Fibroblast of lung (primary cell): ENCODE measurements at places on chromosomes 12 and 14. TPM values are rescaled to one million over a fixed set of nuclear protein-coding genes. Genes with fewer than 3 reads are reported as not detected.
A peak's percentile ranks its signal among the peaks of the same experiment; 100 is the strongest.

- DNase-seq, result no peak
These were observed 13.5 kb downstream of the BMP4 start for GRCh38 chr14:53942970-53943750.

CAPZA3 gene
- not detected in 2 replicates for total RNA-seq

PPFIA2 gene
- 0.26 and 2.1 TPM in 2 replicates for total RNA-seq

- no peak for DNase-seq
These were observed 13.4 kb downstream of the CCDC77 start for GRCh38 chr12:414859-415258.

OR4K17 gene
- total RNA-seq, result not detected in 2 replicates

C12orf60 gene
- total RNA-seq, result 1.0 and 1.5 TPM in 2 replicates

NID2 gene
- 93.7 and 181 TPM in 2 replicates for total RNA-seq

GRCh38 chr14:93716002-93716745, 72.1 kb downstream of the PRIMA1 start:
- DNase-seq, result no peak

GRCh38 chr12:108333898-108334699, 5.0 kb downstream of the CMKLR1 start:
- peak; percentile 21 for DNase-seq

DNA sequence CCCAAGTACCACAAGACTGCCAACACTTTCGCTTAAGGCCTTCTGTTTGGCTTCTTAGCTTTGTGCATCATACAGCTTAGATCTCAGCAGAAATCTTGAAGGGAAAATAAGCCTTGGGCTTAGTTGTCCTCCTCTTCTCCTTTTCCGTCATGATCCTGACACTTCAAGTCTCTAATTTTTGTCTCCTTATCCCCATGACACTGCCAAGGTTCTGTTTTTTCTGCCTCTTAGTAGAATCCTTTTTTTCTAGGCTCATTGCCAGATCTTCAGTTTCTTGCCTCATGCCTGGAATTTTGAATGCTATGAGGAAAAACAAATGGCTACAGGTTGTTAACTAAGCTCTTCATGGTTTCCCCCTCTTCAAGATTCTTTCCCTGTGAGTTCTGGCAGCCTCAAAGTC, 450.4 kb downstream of the LRFN5 start:
- peak; percentile 32 for DNase-seq

CLEC14A gene
- 2.6 and 5.3 TPM in 2 replicates for total RNA-seq

RASAL1 gene
- not detected in 2 replicates for total RNA-seq

DNA sequence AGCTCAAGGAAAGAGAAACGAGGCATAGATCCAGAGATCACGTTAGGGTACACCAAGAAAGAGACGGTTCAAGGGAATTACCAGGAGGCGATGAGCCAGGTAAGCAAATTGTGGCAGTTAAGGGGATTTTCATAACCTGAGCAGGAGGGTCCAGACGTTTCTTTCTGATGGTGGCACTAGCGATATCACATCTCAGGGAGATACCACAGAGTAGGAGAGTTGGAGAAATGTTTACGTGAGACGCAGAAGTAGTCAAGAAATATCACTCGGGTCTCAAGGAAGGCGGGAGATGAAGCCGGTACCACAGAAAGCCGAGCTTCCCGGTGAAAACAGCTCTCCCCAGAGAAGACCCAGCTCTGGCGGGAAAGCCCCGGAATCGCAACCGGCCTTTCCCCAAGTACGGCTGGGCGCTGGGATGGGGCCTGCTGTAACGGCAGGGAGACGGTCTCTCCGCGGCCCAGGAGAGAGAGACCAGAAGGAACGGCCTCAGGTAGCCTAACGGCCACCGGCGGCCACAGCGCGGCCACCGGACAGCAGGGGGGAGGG, 485 bp downstream of the SENP1 start:
- peak; percentile 5 for DNase-seq

DNA sequence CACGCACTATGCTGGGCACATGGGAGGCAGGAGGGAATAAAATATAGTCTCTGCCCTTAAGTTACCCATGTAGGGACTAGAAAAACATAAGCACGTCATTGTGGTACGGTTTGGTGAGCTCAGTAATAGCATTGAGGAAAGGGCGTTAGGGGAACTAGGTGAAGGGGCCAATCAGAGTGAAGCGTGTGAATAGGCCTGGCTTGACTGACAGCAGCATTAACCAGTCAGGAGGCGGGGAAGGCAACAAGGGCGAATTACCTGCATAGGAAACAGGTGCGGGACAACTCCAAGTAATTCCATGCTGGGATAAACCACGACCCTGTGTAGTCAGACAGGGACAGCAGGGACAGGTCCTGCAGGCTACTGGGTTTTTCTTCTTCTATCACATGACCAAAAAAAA, 107.7 kb downstream of the UNC79 start:
- DNase-seq, result peak; percentile 6

DNA sequence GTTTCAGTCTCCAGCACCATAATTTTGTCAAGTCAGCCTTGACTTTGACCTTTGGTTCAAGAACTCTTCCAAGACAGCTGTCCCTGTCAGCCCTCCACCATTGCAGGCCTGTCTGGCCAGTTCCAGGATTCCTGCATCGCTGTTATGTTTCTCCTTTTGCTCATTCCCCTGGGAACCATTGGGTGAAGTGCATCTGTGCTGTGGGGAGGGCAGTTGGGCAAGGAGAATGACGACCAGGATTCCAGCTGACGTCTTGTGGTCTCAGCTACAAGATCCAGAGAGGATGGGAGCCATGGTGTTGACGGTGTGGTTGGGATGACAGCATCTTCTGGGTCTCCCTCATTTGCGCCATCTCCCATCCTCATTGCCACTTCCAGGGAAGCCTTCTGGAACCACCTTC, 45.9 kb upstream of the SLC24A4 start:
- DNase-seq, result no peak

DNA sequence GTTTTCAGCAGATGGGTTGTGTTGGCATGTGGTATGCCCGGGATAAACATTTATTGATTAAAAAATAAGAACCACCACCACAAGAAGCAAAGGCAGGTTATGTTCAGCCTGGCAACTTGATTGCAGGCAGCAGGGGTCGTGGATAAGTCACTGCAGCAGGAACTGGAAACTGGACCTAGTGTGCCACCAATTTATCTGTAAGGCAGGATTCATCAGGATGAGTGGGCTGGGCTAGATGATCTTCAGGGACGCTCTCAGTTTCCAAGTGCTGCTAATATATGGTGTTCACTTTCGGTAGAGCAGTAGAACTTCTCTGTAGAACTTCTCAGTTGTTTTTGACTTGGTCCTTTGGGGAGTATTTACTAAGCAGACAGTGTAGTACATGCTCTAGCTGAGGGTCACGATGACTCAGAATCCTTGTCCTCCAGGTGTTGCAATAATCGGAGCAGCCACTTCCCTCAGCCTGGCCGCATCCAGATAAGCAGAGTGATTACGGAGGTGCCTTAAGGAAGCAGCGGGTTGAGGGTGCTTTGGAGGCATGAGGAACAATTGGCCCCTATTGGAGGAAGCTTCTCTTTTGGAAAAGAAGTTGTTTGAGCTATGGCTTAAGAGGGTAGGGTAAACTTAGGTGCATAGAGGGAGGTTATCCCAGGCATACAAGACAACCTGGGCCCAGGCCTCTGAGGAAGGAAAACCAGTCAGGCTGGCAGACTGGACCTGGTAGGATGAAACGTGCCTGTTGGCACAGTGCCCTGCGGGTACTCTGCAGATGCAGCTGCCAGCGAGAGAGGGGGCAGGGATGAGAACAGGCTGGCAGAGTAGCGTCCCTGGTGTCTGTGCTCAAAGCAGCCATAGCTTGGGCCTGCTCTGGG, 104.0 kb downstream of the GPR135 start:
- DNase-seq, result peak; percentile 75

MIPOL1 gene
- 8.6 and 9.0 TPM in 2 replicates for total RNA-seq

DNA sequence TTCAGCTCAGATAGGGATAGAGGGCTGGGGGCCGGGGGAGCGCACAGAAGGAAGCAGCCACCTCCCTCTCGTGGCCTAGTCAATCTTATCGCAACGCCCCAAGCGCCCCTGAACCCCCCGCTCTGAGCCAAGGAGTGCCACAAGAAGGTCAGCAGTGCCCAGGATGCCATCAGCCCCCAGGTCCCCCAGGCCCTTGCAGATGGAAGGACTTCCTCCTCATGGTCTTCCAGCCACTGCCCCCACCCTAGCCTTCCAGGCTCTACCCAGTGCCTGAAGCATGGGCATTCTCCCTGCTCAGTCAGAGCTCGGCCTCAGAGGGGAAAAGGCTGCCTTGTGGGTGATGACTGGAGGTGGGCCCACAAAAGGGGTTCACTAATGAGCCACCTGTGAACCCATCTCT, 68.2 kb downstream of the BCL11B start:
- DNase-seq, result no peak

SLC7A8 gene
- 5.1 and 10.2 TPM in 2 replicates for total RNA-seq

ADAM21 gene
- total RNA-seq, result 0.51 and 0.66 TPM in 2 replicates

GRCh38 chr14:61091657-61092273, 110.7 kb downstream of the SLC38A6 start:
- DNase-seq, result peak; percentile 52

DNA sequence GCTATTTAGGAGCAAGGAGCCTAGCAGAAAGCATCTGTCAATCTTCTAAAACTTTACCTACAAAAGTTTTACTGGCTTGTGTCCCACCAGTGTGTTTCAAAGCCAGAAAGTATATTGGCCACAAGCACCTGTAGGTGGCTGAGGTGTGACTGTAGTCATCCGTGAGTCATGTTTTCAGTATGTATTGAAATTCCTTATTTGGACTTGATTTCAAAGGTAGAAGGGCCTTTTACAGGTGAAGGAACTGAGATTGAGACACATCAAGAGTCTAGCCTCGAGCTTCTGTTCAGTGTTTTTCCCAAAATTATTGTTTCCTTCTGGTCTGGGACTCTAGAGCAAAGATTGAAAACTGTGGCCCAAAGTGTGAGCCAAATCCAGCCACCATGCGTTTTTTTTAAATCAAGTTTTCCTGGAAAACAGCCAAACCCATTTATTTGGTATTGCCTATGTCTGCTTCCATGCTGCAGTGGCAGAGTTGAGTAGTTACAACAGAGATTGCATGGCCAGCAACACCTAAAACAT, 195.3 kb upstream of the BCL2L14 start:
- DNase-seq, result no peak

GRCh38 chr14:65986041-65986440, 500.1 kb upstream of the CCDC196 start:
- no peak for DNase-seq

DNA sequence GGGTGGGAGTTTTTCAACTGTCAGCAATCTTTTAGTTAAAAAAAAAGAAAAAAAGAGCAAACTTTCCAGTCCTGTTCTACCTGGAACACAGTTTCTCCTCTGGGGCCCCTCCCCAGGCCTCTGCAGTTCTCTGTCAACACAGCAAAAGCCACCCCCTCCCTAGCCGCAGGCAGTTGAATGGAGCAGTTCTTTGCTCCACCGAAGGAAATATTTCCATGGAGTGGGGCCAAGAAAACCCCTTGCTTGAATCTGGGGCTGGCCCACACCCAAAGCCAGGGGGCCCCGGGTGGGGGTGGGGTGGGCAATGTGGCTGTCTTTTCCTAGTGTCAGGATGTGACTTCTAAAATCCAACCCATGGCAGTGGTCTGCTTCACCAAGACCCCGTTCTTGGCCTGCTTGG, 5.0 kb upstream of the MEG3 start:
- DNase-seq, result no peak

GRCh38 chr12:108840605-108841332, 16.6 kb downstream of the SSH1 start:
- DNase-seq, result peak; percentile 74

- peak; percentile 63 for DNase-seq
These were observed 202.8 kb upstream of the PELI2 start for GRCh38 chr14:55915456-55915855.

AMDHD1 gene
- total RNA-seq, result under 0.01 and 0.33 TPM in 2 replicates
